Stimulated activated naive CD4-positive, alpha-beta T cell (primary cell): ENCODE measurements at places on chromosomes 3 and 15.
A peak's percentile ranks its signal among the peaks of the same experiment; 100 is the strongest.

GRCh38 chr15:80898040-80898439 is 91.6 kb downstream of the MESD start:
- DNase-seq = no peak

- DNase-seq = no peak
Measured at GRCh38 chr3:123930445-123930844, 30.6 kb downstream of the CCDC14 start.

- no peak for DNase-seq
Measured at GRCh38 chr3:25971736-25972135, 181.8 kb downstream of the OXSM start.

DNA sequence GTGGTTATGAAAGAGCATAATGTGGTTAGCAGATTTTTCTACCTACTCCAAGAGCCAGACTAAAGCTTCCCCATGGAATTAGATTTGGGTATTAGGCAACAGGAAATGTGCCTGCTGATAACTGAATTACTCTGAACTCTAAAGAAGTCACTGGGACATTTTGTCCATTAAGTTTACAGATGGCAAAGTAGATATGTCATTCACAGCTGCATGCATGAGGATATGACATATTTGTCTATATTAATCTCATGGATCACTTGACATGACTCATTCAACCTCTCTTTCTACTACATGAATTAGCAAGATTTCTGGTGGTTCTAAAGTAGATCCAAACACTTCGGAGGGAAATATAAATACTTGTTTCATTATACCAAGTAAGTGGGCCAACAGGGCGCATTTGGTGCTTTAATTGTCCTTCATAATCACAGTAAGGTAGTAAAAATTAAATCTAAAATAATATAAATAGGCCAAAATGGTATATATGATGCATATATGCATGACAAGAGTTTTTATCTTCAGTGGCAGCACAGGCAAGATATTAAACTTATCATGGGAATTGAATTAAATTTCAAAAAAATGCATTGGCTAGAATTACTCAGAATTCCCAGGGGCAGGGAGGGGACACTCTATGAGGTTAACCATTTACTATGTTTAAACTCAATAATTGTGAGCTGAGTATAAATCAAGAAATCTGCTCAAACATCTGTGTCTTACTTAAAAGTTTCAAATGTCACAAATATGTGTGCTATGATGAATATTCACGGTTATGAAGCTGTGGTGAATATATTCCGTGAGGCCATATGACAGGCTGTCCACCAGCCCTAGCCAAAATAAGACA is 365.3 kb upstream of the KCNMB2 start:
- no peak for DNase-seq

- DNase-seq = no peak
Measured at GRCh38 chr3:190579514-190580137, 65.7 kb downstream of the IL1RAP start.

- DNase-seq = peak; percentile 51
Measured at GRCh38 chr3:189132231-189132671, 39.5 kb upstream of the TPRG1 start.

- DNase-seq = no peak
Measured at GRCh38 chr15:70308011-70308734, 210.5 kb upstream of the TLE3 start.

DNA sequence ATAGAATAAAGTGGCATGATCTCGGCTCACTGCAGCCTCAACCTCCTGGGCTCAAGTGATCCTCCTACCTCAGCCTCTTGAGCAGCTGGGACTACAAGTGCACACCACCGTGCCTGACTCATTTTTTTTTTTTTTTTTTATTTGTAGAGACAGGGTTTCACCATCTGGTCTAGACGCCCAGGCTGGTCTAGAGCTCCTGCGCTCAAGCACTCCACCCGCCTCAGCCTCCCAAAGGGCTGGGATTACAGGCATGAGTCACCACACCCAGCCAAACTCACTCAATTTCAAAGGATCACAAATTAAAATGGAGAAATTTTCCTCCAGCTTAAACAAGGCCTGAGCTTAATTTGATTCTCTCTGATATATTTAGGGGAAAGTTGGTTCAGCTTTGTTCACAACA is 27.3 kb upstream of the NMB start:
- no peak for DNase-seq

GRCh38 chr3:31004025-31004678 is 109.7 kb upstream of the GADL1 start:
- DNase-seq = no peak

GRCh38 chr3:126569390-126569975 is 10.8 kb upstream of the C3orf22 start:
- DNase-seq = no peak

DNA sequence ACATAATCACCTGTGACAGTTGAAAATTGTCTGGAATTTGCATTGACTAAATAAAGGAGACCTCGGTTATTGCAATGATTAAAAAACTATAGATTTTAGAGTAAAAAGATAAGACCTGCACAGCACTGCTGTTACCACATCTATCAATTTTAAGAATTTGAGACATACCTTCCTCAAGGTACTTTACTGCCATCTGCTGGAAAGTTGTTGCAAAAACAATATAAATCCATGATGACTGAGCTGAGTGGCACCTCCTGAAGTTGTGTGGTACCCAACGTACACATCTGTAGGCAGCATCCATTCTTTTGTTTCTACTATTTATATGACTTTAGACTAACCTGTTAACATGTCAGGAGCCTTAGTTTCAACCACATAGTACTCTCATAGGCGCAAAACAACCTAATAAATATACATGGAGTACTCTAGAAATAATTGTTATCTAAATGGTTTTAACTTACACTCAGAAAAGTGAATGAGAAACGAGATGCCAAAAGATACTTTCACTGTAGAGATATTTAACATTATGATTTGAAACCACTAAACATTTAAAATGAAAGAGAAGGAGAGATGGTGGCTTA is 106.7 kb downstream of the GHSR start:
- DNase-seq = no peak

DNA sequence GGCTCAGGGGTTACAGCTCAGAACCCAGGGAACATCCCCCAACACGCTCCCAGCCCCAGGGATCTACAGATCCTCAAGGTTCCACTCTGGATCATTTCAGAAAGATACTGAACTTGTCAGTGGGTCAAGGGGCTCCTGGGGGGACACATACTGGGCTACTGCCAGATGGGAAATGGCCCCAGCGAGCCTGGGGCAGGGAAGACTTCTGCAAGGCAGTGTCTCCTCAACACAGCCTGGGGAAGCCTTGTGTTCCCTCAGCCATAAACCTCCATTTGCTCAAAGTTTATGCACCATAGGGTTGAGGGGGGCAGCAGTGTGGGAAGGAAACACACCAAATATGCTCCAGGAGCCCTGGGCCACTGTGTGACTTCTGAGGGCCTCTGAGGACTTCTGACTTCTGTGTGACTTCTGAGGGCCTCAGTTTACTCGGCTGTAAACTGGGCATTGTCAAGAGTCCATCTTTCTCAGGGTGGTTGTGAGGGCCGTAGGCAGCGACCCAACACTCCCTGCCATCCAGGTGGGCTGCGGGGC is 58.4 kb downstream of the IQSEC1 start:
- DNase-seq = no peak

- DNase-seq = no peak
Measured at GRCh38 chr3:123331006-123331405, 117.9 kb downstream of the ADCY5 start.

DNA sequence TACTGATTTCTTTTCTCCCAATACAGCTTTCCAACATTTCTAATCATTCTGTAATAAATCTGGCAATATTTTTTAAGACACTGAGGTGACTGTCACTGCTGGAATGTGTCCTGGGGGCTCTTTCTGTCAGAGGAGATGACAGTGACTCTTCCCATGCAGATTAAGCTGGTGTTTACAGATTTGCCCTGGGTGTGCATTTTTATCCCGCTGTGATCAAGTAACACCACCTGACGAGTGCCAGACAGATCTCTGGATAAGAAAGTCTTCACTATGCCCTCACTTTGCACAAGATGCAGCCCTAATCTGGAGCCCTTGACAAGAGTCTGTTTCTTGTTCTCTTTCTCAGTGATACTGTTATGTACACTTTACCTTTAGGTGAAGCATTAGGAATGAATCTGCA is 477.7 kb downstream of the ZIC1 start:
- DNase-seq = no peak

DNA sequence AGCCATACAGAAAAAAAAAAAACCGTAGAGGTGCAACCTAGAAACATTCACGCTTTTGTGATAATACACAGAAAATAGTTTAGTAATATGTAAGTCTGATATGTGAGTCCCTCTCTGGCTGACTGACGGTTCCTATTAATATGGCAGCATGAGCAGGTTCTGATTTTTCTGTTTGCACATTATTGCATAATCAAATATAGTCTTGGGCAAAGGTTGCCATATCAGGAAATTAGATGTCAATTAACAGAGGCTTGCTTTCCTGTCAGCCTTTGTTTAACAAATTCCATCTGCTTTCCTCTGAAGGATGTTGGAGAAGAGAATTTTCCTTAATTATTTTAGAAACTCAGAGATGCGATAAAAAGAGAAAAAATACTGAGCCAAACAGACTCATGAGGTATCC is 14.8 kb downstream of the GABRB3 start:
- DNase-seq = no peak

DNA sequence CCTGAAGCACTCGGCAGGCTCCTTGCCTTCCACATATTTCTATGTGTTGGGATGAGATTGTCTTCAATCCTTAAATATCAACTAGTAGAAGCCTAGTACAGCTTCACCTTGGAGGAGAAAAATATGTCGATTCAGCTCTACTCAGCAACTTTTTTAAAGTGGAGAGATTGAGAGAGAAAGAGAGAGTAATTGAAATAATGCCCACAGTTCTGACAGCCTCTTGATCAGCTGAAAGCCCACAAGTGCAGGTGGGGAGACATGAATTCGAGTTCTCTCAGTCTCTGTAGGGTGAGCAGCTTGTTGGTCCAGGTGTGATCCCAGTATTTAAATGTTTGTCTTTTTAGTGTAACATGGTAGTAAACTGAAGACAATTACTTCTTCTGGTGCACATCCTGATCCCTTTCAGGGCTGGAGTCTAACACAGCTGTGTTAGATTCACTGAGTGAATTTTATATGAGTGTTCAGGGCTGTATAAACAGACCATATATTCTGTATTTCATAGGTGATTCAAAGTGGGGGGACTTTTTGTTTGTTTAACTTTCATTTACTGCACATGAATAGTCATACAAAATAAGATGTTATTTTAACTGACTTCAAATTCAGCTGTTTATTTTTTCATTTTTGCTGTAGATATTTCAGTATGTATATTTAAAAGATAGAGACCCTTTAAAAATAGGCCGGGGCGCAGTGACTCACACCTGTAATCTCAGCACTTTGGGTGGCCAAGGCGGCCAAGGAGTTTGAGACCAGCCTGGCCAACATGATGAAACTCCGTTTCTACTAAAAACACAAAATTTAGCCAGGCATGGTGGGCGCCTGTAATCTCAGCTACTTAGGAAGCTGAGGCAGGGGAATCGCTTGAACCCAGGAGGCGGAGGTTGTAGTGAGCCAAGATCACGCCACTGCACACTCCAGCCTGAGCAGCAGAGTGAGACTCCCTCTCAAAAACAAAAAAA is 64.0 kb downstream of the ST6GAL1 start:
- no peak for DNase-seq

DNA sequence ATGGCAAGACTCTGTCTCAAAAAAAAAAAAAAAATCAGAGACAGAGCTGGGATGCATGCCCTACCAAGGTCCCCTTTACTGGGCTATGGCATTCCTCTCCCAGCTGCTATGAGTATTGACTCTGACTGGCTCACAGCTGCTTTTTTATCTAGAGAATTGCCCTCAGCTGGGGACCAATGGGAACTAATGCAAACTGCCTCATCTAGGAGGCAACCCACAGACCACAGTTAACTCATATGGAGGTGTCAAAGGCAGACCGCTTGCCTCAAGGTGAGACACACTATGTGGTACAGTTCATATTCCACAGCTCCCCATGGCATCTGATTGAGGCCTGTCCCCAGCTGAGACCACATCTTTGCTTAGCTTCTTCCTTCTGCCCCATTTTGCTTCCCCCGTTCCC is 183.5 kb upstream of the EOMES start:
- no peak for DNase-seq

DNA sequence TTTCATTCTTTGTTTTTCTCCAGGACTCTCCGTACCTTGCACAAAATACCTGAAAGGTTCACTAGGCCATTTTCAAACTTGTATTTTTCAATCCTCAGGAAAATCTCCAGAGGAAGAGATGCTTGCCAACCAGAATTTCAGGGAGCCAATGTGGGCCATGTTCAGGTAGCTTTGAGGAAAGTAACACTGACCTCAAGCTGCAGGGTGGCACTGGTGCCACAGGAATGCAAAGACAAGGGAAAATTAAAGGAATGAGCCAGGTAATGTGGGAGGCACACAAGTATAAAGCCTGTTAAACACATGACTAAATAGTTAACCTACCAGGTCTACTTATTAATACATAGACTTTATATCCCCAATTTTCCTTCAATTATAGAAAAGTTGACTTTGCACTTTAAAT is 51.9 kb upstream of the GAP43 start:
- DNase-seq = no peak

DNA sequence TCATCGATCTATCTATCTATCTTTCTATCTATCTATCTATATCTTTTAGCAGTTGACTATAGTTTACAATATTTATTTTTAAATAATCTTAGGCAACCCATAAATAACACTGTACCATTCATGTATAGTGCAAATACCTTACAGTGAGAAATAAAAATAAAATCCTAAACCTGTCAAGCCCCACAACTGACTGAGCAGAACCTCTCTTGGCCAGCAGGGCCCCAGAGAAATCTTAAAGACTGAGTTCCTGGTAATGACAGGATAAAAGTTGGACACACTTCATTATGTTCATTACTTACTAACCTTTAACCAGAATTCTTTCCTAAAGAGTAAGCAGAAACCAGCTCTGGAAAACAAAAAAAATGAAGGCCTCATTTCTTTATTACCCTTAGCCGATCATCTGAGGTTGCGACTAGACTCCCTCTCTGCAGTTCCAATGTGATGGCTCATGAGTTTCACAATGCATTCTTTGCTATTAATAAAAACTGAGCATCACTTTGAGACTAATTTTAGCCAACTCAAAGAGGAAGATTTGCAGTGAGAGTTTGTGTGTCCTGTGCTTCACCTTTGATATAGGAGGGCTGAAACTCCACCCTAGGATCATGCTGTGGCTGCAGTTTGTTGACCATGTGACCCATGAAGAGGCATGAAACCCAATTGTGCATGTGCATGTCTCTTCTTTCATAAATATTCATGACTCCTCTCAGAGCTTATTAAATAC is 1072.0 kb downstream of the NSUN3 start:
- DNase-seq = no peak

GRCh38 chr3:127413871-127414270 is 126.0 kb upstream of the PRR20G start:
- no peak for DNase-seq

DNA sequence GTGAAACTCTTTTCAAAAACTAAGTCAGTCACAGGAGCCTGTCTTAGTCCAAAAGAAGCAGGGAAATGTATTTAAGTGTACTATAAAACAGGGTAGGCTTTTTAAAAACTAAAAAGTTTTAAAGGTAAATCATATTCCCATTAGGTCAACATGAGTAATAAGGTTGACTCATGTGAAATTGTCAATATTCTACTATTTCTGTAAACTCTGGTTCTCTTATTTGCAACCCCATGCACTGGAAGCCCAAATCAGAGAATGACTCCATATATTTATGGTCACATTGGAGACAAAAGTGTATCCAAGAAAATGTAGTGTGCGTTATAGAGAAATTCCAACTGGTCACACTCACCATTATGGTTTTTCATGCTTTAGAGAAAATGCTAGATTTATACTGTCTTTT is 600.3 kb upstream of the TGFBR2 start:
- no peak for DNase-seq

- no peak for DNase-seq
Measured at GRCh38 chr3:49469037-49469935, 781 bp upstream of the DAG1 start.
